AG20443 (cell line): ENCODE measurements at places on chromosomes 11 and 22.

GRCh38 chr11:121578251-121578976 lies 125.6 kb upstream of the SORL1-AS1 start:
- DNase-seq: peak; percentile 13

DNA sequence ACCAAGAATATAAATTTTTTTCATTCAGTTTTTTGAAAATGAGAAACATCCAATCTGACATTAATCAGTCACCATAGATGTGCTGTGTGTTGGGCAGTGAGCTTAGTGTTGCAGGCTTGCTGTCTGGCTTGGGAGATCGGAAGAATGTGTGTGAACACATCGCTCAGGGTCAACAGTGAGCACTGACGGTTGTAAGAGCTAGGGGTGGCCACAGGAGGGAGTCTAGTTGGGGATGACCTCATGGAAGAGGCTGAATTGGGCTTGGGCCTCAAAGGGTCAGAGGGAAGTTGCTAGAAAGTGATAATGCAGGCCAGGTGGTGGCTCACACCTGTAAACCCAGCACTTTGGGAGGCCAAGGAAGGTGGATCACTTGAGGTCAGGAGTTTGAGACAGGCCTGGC lies 375.4 kb downstream of the DDX10 start:
- DNase-seq: no peak

- no peak for DNase-seq
Measured at GRCh38 chr11:725624-726202, 19.7 kb downstream of the EPS8L2 start.

GRCh38 chr11:103878646-103879045 lies 157.8 kb upstream of the DDI1 start:
- no peak for DNase-seq

DNA sequence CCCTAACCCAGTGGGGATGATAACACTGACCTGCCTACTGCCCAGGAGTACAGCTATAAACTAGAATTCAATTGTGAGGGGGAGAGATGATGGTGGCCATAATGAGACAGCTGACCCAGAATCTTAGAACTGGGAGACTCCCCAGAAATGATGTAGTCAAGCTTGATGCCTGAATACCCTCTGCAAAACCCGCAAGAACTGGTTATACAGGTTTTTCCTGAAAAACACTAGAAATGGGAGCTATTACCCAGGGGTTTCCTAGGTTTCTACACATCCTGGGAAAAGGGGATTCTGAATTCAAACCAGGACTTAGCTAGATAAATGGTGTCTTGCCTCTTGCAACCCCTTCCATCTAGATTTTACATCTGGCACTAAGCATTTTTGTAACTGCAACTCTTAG lies 113.8 kb upstream of the NARS2 start:
- DNase-seq: no peak

DNA sequence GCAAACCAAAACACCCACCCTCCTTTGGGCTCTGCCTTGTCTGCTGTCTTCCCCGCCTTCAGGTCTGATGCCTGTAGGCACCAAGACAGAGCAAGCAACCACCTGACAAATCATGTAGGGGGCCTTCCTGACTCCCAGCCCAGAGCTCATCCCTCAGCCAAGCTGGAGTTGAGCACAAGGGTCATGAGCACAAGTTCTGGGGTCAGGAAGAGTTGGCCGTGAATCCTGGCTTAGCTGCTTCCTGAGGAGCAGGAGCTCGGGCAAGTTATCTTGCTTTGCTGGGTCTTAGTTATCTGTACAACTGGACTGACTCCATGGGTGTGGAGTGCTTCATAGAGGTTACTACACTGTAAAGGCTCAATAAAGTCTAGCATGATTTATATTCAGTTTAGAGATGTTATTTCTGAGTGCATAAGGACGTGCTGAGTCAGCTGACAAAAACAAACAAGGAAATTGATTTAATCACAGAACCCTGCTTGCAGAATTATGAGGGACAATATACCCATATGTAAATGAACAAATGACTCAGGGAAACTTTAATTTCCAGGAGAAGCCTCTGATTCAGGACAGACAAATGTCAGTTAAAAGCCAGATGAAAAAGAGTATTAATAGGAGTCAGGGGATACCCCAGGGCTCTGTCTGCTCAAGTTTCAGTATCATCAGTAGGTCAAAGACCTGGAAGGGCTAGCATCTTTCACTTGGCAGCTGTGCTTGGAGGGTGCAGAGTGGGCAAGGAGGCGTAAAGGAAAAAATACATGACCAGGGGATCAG lies 15.0 kb upstream of the APOA1 start:
- peak; percentile 30 for DNase-seq

DNA sequence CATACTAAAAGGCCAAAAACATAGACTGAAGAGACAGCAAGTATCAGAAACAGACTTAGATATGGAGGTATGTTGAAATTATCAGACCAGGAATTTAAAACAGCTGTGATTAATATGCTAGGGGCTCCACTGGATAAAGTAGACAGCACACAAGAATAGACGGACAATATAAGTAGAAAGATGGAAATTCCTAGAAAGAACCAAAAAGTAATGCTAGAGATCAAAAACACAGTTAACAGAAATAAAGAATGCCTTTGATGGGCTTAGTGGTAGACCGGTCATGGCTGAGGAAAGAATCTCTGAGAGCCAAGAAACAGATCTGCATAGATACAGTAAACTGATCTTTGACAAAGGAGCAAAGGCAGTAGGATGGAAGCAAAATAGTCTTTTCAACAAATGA lies 250.2 kb downstream of the SWAP70 start:
- DNase-seq: no peak
